Activated T-helper 1 cell treated with anti-CD3 and anti-CD28 coated beads, Interleukin-2, amount 50 U/mL, for 16 hours (primary cell): ENCODE measurements at places on chromosomes 4 and X.
A peak's percentile ranks its signal among the peaks of the same experiment; 100 is the strongest.

DNA sequence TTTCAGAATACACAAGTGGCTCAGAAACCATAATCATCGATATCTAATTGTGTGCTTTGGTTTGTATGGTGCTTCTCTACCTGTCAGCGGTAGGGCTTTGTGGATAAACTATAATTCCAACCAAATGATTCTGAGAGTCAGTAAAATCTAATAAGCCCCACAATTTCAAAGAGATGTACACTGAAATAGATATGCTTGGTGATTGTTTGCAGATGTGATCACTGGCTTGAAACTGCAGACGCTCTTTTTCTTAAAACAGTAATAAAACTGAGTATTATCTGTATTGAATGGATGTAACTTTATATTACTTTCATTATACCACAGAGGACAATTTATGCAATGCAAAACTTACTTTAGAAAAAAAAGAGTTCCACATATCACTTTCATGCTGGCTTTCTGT is 198.8 kb upstream of the ANXA10 start:
- DNase-seq, result no peak

DNA sequence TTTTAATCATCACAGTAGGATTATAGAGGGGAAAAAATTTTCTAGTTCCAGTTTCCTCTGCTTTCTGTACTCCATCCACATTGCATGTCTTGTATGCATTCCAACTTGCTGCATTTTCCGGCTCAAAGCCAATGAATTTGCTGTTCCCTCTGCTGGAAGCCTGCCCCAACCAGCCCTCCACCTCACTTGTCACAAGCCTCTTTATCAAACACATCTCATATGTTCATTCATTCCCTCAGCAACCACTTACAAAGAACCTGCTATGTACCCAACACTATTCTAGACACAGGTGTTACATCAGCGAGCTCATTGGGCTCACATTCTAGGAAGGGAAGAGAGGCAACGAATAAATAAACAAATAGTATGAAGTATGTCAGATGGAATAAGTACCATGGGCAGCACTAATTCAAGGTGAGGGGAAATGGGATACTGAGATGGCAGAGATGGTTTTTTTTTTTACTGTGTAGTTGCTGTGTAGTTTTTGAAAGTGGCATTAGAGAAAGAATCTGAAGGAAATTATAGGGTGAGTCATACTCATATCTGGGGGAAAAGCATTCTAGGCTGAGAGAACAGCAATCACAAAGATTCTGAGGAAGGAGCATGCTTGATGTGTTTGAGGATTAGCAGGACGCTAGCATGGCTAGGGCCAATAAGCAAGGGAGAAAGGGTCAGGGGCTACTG is 332.5 kb downstream of the PDGFC start:
- DNase-seq, result no peak

GRCh38 chr4:162952232-162952631 is 214.5 kb downstream of the NAF1 start:
- DNase-seq, result no peak

DNA sequence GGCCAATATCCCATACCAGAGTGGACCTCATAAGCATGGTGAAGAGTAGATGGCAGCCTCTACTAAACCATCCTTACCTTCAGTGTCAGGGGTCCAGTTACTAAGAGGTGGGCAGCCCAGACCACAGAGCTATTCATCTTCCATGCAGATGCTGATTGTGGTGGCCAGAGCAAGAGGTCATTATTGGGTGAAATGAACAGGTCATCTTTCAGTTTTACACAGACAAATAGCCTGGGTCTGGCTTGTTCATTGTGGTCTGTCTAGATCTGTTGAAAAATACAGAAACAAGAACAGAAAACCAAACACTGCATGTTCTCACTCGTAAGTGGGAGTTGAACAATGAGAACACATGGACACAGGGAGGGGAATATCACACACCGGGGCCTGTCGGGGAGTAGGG is 71.3 kb downstream of the PAK3 start:
- no peak for DNase-seq

DNA sequence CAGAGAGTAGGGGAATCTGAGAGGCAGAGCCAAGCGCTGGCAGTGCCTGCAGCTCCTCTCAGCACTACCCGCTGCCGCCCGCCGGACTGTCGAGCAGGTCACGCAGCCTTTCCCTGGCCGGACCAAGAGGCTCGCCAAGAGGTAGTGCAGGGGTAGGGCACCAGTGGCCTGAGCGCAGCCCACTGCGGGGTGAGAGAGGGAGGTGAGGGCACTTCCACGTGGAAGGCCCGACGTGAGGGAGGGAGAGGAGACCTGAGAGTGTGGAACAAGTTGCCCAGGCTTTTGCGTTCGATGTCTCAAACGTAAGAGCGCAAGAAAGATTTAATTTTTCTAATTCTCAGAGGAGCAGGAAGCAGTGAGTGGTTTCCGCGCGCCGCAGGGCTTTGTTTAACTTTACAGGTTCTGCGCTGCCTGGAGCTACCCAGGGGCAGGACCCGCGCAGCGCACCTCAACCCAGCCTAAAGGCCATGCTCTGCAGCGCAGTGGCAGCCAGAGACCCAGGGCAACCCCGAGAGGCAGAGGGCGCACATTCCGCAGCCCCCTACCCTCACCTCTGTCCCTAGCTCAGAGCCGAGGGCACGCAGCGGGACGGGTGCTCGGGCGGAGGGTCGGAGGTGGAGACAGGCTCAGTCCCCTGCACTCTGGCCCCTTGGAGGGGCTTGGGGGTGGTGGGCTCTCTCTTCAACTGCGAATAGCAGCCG is 14.9 kb downstream of the ARHGAP36 start:
- DNase-seq, result no peak

GRCh38 chr4:88109123-88109881 is 49.1 kb downstream of the ABCG2 start:
- no peak for DNase-seq

GRCh38 chr4:78517050-78517652 is 34.4 kb upstream of the ANXA3 start:
- DNase-seq, result no peak

GRCh38 chr4:60033826-60034225 is 1166.3 kb upstream of the ADGRL3 start:
- DNase-seq, result no peak

DNA sequence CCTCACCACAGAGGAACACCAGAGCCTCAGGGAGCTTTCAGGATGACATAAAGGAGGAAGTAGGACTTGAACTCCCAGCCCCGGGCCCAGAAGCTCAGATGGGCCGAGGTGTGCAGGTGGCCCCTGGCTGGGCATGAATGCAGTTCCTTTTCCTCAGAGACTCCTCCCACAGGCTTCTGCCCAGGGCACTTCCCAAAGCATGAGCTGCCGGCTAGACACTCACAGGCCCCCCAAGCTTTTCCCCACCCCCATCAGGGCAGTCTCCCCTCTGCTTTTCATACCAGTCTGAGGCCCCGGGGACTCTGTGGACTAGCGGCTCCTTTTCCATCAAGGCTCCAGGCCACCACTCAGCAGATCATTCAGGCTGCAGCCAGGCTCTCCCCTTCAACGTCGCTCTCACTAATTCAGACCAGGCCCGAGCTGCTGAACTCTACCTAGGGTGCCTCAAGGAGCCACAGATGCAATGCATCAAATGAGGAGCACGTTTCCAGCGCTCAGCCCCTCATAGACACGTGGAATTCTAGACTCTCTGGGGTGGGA is 36.9 kb downstream of the HMX1 start:
- DNase-seq, result no peak

DNA sequence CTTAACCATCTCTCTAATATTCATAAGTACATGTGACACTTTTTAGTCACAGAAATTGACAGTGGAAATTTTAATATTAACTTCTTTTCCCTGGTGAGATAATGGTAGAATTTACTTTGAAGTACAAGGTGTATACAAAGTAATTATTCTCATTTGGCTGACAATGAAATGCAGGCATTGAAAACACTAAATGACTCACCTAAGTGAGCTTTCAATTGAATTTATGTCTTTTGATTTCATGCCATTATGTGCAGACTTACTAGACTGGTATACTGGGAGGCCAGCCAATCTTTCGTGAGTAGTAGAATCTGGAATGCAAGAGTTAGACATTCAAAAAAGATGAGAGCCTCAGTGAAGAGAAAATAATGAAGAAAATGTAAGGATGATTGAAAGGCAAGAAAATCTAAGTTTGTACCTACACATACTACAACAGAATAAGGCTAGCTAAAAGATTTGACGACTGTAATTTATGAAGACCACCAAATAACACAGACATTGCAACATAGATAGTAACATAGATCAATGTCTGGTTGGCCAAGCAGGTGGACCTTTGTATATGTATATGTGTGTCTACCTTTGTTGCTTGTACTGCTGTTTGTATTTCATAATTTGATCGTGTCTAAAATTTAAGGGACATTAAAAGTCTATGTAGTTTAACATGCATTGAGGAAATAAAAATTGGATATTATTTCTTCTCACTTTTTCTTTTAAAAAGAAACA is 459.7 kb downstream of the IL15 start:
- DNase-seq, result no peak

DNA sequence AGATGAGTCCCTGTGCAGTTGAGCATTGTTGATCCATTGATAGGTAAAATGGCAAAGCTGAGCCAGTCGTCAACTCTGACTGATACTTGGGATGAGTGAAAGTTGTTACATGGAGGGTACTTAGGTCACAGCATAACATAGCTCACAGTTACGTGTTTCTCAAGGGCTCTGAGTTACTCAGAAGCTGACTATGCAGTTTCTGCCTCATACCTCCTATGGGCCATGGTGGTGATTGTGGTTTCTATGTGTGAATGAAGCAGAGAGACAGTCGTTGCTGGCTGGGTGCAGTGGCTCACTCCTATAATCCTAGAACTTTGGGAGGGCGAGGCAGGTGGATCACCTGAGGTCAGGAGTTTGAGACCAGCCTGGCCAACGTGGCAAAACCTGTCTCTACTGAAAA is 30.8 kb downstream of the FRMPD3 start:
- DNase-seq, result no peak

GRCh38 chr4:187552781-187553180 is 442.8 kb upstream of the ZFP42 start:
- no peak for DNase-seq

- peak; percentile 20 for DNase-seq
These were observed 169.0 kb upstream of the BCOR start for GRCh38 chrX:40266490-40267333.

- DNase-seq, result peak; percentile 16
These were observed 216.9 kb downstream of the PTTG2 start for GRCh38 chr4:38177035-38177546.

- DNase-seq, result no peak
These were observed 78.3 kb downstream of the GASK1B start for GRCh38 chr4:158094413-158095134.

- no peak for DNase-seq
These were observed 15.8 kb downstream of the SMPX start for GRCh38 chrX:21741869-21742701.

- peak; percentile 6 for DNase-seq
These were observed 45.8 kb downstream of the BCORL1 start for GRCh38 chrX:130028196-130028595.

- no peak for DNase-seq
These were observed 98.9 kb downstream of the CPEB2 start for GRCh38 chr4:15100994-15101695.

GRCh38 chr4:109235683-109236082 is 66.8 kb downstream of the COL25A1 start:
- no peak for DNase-seq

- DNase-seq, result no peak
These were observed 14.3 kb downstream of the H2BW1 start for GRCh38 chrX:103999234-103999633.

GRCh38 chr4:1653776-1654175 is 30.3 kb downstream of the FAM53A start:
- DNase-seq, result no peak

DNA sequence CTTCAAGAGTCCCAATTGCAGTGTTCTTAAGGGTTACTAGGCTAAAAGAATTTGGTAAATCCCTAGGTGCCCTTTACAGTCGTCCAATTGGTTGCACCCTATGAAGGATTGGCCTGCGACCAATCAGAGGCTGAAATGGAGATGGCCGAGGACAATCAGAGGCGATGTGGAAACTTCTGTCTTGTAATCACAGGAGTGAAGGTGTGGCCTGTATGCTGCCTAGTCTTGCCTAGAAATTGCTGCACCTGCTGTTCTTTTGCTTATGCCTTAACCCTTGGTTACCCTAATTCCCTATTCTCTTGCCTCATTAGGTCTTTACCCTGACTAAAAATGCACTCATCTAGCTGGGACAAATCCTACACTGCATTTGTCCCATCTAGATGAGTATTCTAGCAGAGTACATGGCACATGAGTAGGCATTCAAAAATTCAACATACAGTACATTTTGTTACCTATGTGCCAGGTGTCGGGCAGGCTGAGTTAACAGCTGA is 1.0 kb upstream of the DCK start:
- no peak for DNase-seq

DNA sequence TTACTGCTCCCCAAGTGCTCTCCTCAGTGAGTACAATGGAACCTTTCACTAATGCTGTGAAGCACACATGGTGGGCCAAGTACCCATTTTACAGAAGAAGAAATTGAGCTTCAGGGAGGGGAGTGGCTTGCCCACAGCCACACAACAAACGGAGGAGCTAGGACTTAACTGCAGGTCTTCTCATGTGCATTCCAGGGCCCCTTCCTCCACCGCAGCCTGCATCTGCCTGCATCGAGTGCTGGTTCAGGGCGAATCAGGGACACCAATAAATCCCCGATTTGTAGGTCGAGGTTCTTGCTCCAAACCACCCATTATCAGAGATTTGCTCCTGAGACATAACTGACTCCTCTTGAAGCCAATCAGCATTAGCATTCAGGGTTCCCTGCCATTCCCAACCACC is 100.9 kb downstream of the MAMLD1 start:
- DNase-seq, result no peak

GRCh38 chr4:61549336-61549735 is 349.2 kb downstream of the ADGRL3 start:
- DNase-seq, result no peak

DNA sequence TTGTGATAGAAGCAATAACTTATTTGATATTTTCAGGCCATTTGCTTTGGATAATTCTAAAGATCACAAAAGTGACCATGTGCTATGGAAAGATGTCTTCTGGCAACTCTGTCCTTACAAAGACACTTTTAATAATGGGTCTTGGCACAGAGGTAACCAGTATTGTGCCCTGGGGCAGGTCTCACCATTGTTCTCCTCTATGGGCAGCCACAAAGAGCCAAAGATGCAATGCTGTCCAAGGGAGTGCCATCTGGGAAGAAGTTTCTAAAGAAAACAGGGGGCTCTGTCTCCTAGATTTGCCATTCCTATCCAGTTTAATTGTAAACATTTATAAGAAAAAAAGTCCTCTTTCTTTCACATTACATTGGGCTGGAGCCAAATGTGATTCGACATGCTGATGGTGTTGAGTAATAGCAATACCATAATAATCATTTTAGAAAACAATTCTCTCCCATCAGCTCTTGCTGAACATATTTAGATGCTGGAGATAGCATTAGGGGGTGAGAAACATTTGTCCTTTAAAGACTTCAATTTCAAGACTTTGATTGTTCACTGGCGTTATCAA is 179.9 kb downstream of the KIT start:
- no peak for DNase-seq
